Fibroblast of villous mesenchyme (primary cell): ENCODE measurements at places on chromosomes 6 and 20. TPM values are rescaled to one million over a fixed set of nuclear protein-coding genes. Genes with fewer than 3 reads are reported as not detected.

DNA sequence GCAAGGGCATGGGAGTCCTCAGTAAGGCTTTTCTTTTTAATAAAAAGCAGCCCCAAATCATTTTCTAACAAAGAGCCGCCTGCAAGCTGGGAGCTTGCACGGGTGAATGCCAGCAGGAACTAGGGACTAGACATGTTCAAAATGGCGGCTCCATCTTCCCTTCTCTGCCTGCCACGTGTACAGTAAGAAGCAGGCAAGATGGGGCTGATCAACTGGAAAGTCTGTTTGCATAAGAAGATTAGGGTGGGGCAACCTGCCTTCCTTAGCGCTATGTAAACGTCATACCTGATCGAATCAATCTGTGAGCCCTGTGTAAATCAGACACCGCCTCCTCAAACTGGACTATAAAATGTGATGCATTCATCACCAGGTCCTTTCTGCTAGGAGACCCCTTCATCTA, 299.4 kb upstream of the SOX4 start:
- DNase-seq, result no peak

DNA sequence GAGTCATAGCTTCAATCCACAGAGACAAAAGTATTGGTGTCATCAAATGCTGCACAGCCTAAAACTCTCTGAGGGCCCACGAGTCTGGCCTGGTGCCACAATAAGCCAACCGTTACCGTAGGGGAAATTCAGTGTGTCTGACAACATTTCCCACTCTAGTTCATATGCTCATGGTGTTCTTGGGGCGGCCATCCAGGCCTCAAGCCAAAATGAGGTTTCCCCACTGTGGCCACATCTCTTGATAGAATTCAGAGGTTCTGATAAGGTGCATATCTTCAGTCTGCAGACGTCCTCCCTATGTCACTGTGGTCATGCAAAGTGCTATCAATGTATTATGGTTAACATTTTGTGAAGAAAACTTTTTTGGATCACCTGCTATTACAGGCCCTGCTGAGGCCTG, 627.7 kb downstream of the QKI start:
- no peak for DNase-seq

The FOXS1 gene
- total RNA-seq, result 1.7 and 2.9 TPM in 2 replicates

The PACSIN1 gene
- total RNA-seq, result under 0.01 TPM in 2 replicates
